ENCODE measurements at places on chromosomes 7 and 10.

DNA sequence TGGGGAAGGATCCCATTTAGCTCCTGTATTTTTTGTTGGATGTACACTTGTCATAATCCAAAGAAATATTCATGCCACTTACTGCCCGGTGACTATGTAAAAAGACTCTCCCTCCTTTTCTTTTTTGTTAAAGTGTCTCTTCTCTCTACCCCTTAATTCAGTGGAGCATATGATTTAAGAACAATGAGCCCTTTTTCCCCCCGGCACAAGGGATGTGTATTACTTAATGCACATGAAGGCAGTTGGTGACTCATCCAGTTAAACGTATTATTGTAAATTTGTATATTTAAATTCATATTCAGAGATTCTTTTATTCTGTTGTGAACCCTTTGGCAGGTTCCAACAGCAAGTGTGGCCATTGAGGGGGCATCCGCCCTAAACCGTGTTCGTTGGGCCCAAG lies 241.9 kb downstream of the SLC25A13 start:
- DNase-seq, result no peak

DNA sequence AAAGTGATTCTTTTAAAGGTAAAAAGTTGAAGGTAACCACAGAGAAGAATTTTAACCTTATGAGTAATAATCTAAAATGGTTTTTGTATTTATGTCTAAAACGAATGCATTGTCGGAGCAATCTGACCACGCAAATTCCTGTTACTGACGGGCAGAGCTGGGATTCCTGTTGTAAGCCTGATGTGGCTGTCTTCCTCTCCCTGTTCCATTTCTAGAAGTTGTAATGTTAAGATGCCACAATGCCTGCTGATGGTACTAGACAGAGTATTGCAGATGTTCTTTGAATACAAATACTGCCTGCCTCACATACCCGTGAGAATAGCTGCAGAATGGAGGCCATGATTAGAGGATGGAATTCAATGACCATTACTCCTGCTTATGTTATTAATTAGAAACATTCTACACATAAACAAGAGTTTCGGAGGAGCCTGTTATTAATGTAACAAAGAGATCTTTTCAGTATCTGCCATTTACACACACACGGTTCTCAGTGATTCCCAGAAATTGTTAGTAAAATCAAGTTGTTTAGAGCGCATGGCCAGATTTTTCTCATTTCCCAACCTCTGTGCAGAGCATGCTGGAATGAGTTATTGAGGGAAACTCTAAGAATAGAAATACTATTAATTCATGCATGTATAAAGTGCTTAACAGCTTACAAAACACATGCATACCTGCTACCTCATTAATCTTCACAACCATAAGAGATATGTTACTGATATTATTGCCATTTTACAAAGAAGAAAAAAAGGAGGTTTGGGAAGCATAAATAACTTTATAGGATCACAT lies 196.8 kb downstream of the PTN start:
- no peak for DNase-seq

- DNase-seq, result no peak
Observed at GRCh38 chr10:88408096-88408495, 175.0 kb downstream of the RNLS start.

- DNase-seq, result no peak
Observed at GRCh38 chr10:113802997-113803396, 50.9 kb downstream of the DCLRE1A start.

GRCh38 chr7:46032942-46033341 lies 111.9 kb upstream of the IGFBP3 start:
- DNase-seq, result no peak

DNA sequence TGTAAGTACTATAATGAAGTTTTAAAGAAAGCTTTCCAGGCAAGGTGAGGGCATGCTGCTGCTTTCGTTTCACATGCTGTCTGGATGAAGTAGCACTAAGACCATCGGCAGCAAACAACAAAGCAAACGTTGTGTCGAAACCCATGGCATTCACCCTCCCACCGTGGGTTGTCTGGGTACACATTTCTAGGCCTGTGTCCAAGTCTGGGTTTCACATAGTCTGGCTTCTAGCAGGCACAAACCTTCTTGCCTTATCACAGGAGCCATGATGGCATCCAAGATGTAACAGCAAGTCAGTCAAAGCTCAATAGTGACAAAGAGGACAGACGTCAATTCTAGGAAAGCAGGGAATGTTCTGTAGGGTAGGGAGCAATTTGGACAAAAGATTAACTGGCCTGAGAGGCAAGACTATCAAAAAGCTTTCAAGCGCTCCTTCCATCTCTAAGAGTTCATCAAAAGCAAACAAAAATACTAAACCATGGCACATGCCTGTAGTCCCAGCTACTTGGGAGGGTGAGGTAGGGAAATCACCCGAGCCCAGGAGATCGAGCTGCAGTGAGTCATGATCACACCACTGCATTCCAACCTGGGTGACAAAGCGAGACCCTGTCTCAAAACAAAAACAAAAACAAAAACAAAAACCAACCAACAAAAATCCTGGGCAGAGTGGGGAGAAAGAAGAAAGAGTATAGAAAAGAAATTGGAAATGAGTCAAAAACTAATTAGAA lies 42.7 kb downstream of the PAXIP1 start:
- DNase-seq, result no peak

DNA sequence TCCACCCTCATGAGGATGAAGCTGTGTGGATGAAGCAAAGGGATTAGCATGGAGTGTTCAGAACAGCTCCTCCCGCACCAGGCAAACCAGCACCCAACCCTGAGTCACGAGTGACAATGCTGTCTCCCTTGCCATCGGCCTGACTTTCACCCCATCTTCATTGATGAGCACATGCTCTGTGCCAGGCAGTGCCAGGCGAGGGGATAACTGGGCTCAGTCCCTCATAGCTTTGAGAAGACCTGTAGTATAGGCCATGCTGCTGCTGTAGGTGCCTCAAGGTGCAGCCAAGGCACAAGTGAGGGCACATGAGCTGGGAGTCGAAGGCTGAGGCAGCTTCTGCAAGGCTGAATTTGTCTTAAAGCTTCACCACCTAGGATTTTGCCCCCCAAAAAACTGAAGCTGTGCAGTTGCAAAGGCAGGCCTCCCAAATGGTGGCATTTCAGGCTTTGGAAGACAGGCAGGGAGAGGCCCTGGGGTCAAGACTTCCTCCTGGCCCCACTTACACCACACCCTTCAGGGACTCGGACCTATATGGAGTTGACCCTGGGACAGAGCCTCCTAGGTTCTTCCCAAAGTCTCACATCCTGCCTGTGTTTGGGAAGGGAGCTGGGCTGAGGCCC lies 54.2 kb upstream of the GDF10 start:
- DNase-seq, result no peak

DNA sequence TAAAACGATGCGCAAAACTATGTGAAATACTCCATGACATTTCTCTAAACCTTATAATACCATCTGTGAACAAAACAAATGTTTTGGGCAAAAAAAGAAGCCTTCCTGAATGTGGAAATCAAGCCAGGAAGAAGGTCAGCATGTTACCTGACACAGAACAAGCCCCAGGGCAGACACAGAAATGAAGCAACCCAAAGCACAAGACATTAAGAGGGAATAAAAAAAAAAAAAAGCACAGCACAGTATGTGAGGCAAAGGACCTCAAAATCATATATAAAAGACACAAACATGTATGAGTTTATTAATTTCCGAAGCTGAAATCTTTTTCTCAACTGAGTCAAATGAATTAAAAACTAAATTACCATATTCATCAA lies 161.8 kb downstream of the SKIDA1 start:
- DNase-seq, result no peak

GRCh38 chr7:96322373-96322695 lies 436 bp upstream of the SLC25A13 start:
- no peak for DNase-seq

- no peak for DNase-seq
Observed at GRCh38 chr10:27687326-27687725, 58.3 kb downstream of the MKX start.

- DNase-seq, result no peak
Observed at GRCh38 chr10:266974-267425, 131.7 kb downstream of the ZMYND11 start.

DNA sequence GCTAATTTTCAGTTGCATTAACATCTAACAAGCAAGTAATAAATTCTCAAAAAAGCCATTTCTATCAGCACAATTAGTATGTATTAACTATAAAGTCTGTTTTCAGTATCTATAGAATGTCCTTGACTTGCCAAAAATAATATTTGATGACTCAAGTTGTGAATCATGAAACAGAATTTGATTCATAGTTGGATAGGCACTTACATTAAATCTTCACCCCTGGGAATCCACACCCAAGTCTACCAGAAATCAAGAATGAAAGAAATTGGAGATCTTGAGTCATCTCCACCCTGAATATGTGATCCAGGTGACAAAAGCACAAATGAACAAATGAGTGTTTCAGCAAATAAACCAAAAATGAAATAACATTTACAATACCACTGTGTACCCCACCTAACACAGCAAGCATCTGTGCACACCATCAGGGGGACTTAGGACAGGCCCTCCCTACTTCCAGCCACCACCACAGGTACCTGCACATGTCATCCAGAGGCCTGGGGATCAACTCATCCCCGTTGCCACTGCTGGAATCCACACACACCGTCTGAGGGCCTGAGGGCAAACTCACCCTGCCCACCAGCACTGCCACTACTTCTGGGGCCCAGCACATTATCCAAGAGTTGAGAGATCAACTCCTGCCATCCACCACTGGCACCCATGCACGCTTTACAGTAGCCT lies 160.1 kb downstream of the MTERF1 start:
- DNase-seq, result no peak

- peak; percentile 28 for DNase-seq
Observed at GRCh38 chr10:91247360-91248111, 27.1 kb downstream of the PCGF5 start.

Measured in CD8-positive, alpha-beta T cell (primary cell).